Kidney capillary endothelial cell (primary cell): ENCODE measurements at places on chromosomes 12 and 14.

- DNase-seq: no peak
These were observed 327.8 kb downstream of the MED13L start for GRCh38 chr12:115949675-115950074.

GRCh38 chr14:32744811-32745445 is 193.8 kb upstream of the NPAS3 start:
- DNase-seq: no peak

DNA sequence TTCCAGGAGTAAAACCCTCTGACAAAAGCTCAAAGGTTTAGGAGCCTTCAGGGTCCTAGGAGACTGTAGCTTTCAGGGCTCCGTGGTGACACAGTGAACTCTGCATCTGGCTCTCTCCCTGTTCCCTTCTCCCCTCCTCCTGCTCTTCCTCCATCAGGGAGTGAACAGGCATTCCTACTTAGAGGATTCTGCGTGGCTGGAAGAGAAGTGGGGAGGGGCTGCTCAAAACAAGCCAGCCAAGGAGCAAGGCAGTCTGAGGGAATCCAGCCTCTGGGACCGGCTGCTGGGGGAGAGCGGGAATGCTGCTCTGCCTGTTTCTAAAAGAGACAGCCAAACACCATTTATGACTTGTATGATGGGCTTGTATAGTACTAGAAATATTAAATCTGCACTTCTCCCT is 49.5 kb downstream of the RBMS2 start:
- no peak for DNase-seq

GRCh38 chr14:77272261-77272660 is 1.3 kb upstream of the NGB start:
- no peak for DNase-seq

DNA sequence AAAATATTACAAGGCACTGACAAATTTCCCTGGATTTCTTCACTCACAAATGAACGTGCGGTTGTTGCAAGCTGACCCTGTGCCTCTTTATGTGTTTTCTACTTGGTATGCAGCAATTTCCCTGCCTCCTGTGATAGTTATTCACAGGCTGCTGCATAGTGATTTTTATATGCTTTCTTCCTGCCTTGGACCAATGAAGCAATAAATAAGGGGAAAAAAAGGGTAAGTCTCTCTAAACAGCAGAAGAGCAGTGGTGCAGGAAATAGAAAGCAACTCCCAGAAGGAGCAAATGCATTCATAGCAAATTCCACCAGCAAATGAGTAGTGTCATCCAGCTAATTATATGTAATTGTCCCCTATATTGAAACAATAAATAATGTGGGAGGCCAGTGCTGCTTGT is 737.9 kb downstream of the GALC start:
- no peak for DNase-seq

DNA sequence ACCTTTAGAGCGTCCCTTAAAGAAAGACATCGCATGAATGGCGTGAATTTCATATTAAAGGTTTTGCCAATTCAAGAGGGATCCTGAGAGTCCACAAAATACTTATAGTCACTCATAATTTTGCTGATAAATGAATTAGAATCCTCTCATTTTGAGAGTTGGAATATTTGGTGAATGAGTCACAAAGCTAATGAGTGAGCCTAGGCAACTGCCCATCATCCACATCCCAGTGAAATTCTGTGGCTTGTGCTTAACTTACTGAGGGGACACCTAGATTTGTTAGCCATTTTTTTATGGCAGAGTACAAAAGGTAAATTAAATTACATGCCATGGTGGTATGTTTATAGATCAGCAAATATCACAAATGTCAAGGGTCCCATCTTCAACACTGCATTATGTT is 12.7 kb upstream of the NOXRED1 start:
- DNase-seq: peak; percentile 9

DNA sequence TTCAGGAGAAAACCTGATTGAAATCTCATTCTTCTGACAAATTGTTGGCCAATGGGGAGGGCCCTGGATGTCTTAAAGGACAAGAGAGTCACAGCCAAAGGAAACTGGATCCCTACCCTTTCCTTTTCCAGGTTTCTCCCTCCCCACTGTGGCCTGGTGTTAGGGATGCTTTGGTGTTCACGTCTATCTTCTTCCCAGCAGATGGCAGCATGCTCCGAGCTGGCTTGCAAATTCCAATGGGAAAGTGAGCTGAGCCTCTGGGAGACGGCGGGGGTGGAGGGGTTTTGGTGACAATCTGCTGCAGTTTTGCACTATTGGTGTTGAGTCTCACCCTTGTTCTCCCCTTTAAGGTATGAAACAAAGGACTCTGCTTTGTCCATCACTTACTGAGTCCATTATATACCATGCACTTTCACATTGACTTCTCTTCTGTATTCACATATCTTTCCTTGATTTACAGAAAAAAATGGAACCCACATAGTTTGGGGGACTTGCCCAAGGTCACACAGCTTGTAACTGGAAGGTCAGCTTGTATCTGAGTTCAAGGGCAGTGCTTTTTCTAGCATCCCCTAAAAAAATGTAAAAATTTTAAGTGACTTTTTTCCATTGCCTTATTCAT is 39.3 kb downstream of the CCDC177 start:
- DNase-seq: peak; percentile 46

GRCh38 chr14:75630695-75631452 is 29.8 kb downstream of the ERG28 start:
- DNase-seq: no peak

DNA sequence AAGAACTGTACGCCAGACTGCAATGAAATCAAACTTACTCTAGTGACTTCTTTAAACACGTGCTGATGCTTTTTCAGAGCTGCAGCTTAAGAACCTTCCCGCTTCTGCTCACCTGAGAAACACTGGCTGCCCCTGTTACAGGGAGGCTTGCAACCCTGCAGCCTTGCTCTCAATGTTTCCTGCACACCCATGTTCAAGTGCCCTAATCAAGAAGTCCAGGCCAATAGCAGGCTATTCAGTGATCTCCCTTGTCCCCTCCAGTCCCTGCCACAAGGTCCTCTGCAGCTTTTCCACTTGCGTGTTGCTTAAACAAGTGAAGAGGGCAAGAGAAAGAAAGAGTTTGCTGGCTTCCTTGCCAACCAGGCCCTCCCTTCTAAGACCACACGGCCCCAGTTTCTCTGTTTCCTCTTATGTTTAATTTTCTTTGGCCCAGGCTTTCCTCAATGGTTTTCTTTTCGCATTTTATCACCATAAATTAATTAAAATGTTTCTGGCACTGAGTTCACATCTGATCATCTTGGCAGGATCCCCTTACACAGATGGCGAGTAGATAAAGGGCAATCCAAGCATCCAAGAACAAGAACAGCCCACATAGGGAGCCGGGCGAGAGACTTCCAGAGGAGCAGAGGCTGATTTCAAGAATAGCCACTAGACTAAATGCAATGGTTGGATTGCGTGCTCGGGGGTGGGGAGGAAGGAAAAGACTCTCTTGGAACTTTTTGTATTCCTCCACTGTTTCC is 82.3 kb upstream of the CDKN3 start:
- DNase-seq: no peak

GRCh38 chr12:18521461-18521860 is 216.4 kb downstream of the PLCZ1 start:
- DNase-seq: no peak
